Left kidney (tissue), 8 donors: ENCODE measurements at places on chromosomes 1 and 21.

GRCh38 chr1:10160907-10161490, 49.4 kb upstream of the KIF1B start:
- no peak for DNase-seq

DNA sequence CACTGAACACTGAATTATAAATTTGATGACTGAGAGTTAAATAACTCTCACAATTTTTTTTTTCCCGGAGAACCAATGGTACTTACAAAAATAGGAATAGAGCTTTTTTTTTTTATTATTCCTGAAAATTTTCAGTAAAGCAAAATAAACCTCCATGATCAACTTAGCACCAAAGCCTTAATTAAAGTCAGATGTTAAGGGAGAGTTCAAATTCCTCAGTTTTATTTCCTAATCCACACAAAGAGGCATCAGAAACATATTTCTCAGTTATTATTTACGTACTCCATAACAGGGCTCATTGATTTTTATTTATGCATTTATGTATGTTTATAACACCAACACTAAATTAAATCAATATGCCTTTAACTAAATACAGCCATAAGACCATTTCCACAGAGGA, 55.5 kb downstream of the PLPPR5 start:
- DNase-seq = no peak

- DNase-seq = no peak
Measured at GRCh38 chr1:160407839-160408801, 7.8 kb downstream of the VANGL2 start.

DNA sequence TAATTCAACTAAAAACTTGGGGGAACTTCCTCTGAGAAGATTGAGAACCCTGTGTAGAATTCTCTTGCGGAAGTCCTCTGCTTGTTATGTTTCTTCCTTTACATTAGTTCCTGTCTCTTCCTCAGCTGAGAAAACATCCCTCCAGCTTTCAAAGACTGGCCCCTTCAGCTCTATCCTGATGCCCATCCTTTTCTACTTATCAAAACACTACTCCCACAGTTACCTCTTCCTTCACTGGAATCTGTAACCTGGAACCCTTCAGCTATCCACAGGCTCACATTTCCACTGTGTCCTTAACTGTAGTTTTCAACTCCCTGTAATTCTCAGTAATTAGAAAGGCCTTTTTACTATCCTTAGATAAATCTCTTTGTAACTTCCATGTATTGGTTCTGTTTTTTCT, 6.0 kb upstream of the DEDD start:
- DNase-seq = peak; percentile 21

DNA sequence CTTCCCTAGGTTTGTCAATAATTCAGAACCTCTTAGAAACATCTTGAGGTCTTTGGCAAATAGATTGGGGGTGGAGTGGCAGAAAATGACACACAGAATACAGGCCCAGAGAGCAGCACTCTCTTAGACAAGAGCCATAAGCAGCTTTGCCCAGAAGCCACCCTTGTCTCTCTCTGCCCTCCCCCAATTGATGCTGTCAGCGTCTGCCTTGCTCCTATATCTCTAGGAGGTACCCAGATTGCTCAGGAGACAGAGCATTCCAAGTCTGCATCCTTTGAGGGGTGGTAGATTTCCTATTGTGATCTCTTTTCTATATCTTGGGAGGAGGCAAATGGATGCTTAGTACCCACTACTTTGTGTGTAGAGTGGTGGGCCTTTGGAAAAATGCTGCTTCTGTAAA, 1.8 kb downstream of the RGL1 start:
- DNase-seq = no peak

DNA sequence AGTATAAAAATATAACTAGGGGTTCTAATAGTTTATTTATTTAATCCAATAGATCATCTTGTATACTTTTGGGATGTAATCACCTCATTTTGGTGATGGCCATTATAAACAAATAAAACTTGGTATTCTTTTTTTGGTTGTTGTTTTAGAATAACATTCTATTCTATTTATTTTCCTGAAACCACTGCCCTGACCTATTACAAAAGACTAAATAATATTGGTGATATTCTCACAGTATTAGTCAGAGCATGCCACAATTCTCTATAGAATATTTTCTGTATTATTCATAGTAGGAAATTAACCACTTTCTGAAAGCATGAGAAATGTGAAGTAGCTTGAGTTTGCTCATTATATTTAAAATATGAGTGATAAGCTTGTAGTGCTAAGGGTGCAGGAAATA, 54.1 kb upstream of the LRRC7 start:
- DNase-seq = no peak

- no peak for DNase-seq
Measured at GRCh38 chr1:53552146-53552861, 93.1 kb downstream of the DMRTB1 start.

DNA sequence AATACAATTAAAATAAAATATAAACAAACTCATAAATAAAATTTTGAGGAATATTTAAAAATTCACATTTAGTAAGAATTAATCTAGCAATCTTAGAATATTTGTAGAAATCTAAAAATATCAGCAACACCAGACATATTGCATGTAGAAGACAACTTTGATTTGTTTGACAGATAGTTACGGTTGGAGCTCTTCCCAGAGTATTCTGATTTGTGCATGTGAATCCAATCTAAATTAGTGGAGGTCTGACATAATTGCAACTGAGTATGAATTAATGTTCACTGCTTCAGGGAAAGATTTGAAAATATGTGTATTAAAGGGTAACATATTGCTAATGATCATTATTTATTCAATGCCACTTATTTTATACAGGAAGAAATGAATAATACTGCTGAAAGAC, 1546.2 kb downstream of the BRINP3 start:
- no peak for DNase-seq

GRCh38 chr1:160739098-160739511, at the start of gene SLAMF7:
Gene SLAMF7 (plus strand): TSS chr1:160739247. CDS start chr1:160739302, 55 bp downstream.
- no peak for DNase-seq

DNA sequence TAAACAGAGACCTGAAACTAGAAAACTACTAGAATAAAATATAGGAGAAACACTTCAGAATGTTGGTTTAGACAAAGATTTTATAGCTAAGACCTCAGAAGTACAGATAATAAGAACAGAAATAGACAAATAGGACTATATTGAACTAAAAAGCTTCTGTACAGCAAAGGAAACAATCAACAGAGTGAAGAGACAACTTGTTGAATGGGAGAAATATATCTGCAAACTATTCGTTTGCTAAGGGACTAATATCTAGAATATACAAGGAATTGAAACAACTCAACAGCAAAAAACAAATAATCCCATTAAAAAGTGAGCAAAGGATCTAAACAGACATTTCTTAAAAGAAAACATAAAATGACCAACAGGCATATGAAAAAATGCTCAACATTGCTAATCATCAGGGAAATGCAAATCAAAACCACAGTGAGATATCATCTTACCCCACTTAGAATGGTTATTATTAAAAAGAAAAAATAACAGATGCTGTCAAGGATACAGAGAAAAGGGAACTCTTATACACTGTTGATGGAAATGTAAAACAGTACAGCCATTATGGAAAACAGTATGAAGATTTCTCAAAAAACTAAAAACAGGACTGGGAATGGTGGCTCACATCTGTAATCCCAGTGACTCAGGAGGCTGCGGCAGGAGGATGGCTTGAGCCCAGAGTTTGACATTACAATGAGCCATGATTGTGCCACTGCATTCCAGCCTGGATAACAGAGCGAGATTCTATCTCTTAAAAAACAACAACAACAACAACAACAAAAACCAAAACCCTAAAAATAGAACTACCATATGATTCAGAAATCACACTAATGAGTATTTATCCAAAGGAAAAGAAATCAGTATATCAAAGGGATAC, 37.3 kb upstream of the ZSWIM5 start:
- DNase-seq = no peak

DNA sequence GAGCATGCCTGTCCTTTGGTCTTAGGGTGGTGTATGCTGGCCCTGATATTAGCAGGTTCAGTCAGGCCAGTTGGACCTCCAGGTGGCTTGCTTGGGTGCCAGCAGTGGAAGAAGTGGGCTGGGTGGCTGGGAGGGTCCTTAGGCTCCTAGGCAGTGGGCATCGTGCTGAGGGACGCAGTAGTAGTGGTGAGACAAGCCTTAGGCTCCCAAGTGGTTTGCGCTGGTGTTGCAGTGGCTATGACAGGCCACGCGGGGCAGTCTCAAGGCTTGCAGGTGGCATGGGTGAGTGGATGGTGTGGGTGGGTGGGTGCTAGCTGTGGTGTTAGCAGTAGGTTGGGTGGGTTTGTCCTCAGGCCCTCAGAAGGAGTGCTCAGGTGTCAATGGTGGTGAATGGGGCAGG, 162.3 kb downstream of the FMN2 start:
- no peak for DNase-seq

DNA sequence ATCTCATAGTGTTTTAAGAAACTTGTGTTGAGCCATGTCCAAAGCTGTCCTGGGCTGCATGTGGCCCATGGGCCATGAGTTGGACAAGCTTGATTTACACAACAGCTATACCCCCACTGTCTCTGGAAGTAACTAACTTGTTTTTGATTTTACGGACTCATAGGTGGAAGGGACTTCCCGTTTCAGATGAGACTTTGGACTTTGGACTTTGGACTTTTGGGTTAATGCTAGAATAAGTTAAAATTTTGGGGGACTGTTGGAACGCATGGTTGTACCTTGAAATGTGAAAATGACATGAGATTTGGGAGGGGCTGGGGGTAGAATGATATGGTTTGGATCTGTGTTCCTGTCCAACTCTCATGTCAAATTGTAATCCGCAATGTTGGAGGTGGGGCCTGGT, 52.6 kb upstream of the ZSWIM5 start:
- DNase-seq = no peak

GRCh38 chr21:31866077-31866511, 6.7 kb upstream of the HUNK start:
- DNase-seq = peak; percentile 87

DNA sequence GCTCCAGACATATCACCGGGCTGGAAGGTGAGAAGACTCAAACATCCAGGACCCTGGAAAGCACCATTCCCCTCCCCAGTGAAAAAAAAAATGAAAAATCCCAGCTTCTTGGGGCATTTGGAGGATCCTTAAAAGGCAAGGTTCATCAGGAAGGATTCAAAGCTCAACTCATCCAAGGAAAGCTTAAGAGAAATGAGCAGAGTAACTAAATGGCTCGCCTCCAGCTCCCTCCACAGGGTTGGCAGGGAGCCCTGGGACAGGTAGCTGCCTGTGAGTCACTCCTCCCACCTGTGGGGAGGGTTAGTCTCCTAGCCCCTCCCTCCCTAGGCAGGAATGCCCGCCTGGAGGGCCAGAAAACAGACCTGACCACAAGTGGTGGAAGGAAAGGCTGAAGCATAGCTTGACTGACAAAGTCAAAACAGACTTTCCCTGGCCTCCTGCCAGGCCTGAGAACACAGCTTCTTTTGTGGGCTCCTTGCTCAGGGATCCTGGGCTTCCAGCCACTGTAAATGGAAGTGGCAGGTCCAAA, 712 bp upstream of the LAMB3 start:
- peak; percentile 56 for DNase-seq

DNA sequence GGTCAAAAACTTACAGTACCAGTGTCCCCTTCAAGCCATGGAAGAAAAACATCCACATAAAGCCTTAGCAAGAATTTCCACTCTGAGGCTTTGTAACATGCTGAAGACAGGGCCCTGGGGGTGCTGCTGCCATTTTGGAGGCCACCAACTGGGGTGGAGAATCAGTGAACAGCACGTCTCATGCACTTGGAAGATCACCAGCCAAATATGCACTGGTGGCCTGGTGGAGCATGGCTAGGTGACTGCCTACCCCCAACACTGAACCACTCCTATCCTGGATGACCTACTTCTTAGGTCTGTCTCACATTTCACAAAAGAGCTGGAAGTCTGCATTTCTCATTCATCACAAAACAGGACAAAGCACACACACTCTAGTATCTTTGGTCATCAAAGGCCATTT, 126.4 kb downstream of the COL24A1 start:
- no peak for DNase-seq

DNA sequence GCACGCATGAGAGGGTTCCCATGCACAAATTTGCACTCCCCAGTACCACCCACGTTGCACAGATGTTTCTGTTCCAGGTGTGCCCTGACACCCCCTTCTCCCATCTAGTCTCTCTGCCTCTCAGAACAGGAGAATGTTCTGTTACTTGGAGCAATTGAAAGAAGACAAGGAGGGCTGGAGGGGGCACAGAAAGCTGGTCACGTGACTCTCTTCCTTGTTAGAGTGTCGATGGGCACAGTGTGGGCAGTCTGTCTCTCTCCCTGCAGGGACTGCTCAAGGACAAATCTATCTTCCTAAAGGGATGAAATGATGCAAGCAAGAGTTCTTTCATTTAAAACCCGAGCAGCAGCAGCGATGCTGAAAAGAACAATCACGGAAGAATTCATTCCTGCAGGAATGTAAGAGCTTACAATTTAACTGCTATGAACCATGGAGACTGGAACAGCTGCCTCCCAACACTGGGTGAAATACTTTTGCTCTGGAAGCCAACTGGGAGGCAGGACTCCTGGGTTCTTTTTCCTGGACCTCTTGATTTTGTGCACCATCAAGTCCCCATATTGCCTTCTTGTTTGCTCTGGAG, 7.3 kb upstream of the KCNA10 start:
- DNase-seq = no peak

GRCh38 chr1:8226747-8227146, 91.2 kb upstream of the SLC45A1 start:
- no peak for DNase-seq

DNA sequence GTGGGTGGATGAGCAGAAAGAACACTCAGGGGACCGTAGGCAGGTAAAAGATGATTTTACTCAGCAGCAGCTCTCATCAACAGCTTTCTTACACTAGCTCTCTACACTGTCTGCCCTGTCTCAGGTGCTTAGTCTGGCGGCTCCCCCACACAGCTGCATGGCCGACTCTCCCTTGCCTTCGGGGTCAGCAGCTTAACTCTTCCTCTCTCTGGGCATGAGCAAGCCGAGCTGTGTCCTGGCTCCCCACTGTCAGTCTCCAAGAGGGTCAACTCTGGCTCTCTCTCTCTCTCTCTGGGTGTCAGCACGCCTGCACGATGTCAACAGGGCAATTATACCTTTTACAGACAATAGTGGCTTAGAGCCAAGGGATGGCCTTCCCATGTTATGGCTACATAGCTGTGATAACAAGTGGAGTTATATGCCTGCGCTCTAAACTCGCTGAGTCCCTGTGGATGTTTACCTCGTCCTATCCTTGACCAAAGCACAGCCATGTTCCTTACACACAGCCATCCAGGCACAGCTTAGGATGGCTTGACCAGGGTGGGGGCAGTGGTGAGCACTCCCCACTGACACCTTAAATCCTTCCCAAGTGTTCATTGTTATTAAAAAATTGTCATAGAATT, 3.1 kb upstream of the BCL10 start:
- no peak for DNase-seq

- no peak for DNase-seq
Measured at GRCh38 chr1:53622531-53622930, 116.4 kb downstream of the GLIS1 start.

- DNase-seq = no peak
Measured at GRCh38 chr1:56948403-56949023, 17.3 kb downstream of the C8B start.
